ENCODE measurements at places on chromosomes 5 and 9. TPM values are rescaled to one million over a fixed set of nuclear protein-coding genes. Genes with fewer than 3 reads are reported as not detected.

Gene IFNE
- total RNA-seq = not detected

Gene IL13
- total RNA-seq = not detected

Gene PCDHGA8
- total RNA-seq = 0.89 TPM

Gene SPATA31D4
- not detected for total RNA-seq

Gene TTLL11
- total RNA-seq = 2.0 TPM

Gene SPINK6
- not detected for total RNA-seq

Gene C9
- total RNA-seq = not detected

Gene SLC28A3
- total RNA-seq = under 0.01 TPM

Gene C9orf85
- 5.5 TPM for total RNA-seq

Gene UNC13B
- total RNA-seq = 22.4 TPM

Gene SNX24
- 16.5 TPM for total RNA-seq

Gene PCDHGA5
- 1.5 TPM for total RNA-seq

Gene PCDHB3
- 0.38 TPM for total RNA-seq
